ENCODE measurements at places on chromosomes 11 and 22.
A peak's percentile ranks its signal among the peaks of the same experiment; 100 is the strongest.

DNA sequence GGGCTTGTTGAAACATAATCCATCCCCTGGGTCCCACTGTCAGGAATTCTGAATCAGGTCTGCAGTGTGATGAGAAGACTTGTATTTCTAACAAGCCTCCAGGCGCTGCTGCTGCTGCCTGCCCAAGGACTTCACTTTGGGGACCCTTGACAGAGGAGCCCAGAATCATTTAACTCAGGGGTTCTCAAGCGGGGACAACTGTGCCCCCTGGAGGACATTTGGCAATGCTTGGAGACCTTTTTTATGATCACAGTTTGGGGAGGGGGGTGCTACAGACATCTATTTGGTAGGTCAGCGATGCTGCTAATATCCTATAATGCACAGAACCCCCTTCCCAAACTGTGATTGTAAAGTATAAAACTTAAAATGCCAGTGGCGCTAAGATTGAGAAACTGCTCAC, 312.8 kb downstream of the OPCML start:
- DNase-seq = no peak

DNA sequence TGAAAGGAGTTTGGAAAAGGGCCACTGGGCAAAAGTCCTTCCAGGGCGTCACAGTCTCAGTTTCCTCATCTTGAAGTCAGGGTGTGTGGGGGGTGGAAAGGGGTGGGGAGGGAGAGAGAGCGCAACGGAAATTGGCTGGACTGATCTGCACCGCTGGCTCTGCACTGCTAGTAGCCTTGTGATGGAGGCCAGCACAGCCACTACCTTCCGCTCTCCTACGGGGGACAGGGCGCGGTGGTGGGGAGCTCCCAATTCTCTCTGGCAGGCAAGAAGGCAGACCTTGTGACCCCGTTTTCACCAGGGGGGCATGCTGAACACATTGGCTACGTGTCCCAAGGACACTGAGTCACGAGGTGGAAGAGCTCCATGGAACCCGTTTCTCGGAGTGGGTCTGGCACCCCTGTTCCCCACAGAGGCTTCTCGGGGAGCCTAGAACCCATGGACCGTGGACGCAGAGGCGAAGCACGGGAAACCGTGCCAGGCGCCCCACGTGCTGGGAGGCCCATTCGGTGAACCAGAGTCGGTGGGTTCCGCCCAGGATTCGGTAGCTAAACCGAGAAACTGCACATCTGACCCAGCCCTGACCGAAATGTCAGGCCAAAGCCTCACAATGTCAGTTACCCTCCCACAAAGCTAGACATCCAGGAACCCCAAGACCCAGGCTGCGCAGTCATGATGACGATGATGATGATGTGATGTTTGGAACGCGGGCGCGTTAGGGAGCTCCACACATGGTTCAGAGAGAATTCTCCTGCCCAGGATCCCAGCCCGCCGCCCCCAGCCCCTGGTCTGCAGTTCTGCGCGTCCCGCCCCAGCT, 28.3 kb upstream of the WNT11 start:
- peak; percentile 39 for DNase-seq

GRCh38 chr11:69521457-69521856, 40.0 kb downstream of the LINC01488 start:
- DNase-seq = no peak

DNA sequence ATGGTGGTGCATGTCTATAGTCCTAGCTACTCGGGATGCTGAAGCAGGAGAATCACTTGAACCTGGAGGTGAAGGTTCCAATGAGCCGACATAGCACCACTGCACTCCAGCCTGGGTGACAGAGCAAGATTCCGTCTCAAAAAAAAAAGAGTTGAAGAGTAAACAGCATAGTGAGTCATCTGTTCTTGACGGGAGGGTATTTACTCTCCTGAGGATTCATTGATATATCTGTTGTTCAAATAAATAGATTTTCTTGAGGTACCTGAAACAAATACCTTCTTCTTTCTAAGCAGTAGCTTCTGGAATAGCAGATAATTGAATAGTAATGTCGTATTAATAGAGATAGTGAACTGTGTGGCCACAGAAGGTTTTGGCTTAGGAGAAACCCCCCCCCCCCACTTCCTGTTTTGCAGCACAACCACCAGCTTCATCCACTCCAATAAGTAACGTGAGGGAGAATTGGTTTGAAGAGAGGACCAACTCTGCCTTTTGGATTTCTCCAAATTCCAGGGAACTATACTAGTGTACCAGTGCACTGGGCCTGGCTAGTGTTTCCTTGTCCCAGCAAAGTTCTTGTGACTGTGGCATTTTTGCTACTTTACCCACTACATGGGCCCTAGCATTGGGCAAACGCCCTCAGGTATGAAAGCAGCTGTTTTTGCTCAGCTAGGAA, 90.0 kb downstream of the PRMT3 start:
- DNase-seq = no peak

GRCh38 chr11:1202776-1203504, 19.9 kb upstream of the MUC5B start:
- DNase-seq = peak; percentile 49

GRCh38 chr22:47627556-47628253, 865.3 kb downstream of the TBC1D22A start:
- no peak for DNase-seq

DNA sequence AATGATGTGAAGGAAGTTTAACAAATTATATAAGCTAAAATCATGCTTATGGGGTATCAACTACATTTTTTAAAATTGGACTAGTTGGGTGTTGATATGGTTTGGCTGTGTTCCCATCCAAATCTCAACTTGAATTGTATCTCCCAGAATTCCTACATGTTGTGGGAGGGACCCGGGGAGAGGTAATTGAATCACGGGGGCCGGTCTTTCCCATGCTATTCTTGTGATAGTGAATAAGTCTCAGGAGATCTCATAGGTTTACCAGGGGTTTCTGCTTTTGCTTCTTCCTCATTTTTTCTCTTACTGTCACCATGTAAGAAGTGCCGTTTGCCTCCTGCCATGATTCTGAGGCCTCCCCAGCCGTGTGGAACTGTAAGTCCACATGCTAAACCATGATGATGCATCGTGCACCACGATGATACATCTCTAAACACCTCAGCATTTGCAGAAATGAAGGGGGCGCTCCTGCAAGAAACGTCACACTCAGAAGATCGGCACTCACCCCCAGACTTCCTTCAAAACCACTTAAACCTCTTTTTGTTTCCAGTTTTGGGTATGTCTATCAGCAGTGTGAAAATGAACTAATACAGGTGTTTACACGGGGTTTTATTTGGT, 340.0 kb downstream of the SHANK2 start:
- DNase-seq = no peak

- no peak for DNase-seq
These were observed 188.6 kb downstream of the PGR start for GRCh38 chr11:100941033-100941432.

DNA sequence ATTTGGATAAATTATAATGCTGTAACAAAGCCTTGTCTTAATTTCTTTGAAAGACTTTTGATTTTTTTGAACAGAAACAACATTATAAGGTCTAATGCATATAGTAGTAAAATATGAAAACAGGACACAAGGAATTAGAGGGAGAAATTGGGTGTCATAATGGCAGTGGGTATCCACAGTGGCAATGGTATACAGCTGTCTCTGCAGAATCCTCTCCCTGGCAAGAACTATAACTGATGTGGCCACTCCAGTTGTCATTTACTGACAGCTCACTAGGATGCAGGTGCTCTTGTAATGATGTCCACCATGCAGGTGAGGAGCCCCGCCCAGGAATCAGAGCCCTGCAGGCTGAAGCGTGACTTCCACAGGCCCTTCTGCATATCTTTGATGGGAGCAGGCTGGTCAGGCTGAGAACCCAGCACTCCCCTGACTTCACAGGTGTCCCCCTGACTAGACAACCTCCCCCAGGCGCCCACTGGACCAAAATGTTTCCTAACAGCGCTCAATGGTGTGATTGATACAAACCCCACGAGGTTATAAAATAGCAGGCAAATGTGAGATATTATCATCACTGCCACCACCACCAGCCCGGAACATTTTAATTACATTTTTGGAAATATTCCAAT, 32.8 kb upstream of the SERPIND1 start:
- no peak for DNase-seq

DNA sequence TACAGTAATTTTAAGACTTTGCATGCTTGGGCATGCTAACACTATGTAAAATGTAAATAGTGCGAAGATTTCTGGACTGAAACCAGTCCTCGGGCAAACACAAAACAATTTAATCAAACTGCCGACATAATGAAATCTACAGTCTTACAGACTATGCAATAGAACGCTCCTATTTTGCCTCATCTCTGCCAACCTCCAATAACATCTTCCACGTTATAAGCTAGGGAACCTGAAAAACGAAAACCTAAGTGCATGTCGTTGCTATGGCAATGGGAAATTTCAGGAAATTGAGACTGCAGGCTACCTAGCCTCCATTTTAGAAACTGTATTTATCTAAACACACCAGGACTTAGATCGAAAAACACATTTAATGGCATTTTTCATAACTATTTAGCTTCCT, 1.1 kb downstream of the CSTF3 start:
- no peak for DNase-seq

- no peak for DNase-seq
These were observed 289.8 kb downstream of the CTTN start for GRCh38 chr11:70688142-70688541.

DNA sequence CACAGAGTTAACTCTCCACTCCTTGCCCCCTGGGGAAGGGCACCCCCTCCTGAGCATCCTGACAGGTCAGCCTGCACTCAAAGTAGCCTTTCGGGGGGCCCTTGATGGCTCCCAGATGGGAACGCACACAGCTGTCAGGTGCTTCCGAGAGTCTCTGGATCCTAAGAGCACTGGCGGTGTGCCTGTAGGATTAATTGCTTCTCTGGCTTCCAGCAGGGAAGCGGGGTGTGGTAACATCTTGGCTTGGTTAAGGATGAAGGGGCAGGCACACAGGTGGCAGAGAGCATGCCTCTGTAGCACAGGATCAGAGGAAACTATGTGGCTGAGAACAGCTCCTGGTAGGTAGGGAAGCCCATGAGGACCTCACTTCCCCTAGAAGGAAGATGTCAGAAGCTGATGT, 199.8 kb downstream of the MIAT start:
- DNase-seq = no peak

GRCh38 chr11:71238285-71238875, 14.0 kb downstream of the SHANK2 start:
- DNase-seq = no peak

DNA sequence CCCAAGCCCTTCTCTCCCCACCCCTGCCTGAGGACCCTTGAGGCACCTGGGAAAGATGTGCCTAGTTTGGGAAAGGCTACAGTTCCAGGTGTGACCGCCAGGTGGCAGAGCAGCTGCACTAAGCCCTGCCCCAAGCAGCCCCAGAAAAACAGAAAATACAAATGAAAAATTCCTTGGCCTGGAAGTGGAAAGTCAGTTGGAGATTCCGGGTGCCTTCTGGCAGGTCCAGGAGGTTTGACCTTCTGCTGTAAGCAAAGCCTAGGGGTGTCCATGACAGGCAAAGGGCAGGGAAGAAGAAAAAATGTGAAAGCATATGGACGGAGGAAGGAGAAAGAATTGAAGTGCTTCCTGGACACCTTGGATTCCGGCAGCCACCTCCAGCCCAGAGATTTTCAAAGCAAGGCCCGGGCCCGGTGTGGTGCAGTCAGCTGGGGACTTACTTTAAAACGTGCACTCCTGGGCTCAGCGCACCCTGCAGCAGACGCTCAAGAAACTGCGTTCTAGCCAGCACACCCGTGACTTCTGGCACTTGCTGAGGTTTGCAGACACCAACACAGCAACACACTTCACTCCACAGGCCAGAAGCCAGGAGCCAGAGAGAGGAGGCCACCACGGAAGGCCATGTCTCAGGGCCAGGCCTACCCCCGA, 37.3 kb upstream of the SLC22A12 start:
- peak; percentile 50 for DNase-seq

DNA sequence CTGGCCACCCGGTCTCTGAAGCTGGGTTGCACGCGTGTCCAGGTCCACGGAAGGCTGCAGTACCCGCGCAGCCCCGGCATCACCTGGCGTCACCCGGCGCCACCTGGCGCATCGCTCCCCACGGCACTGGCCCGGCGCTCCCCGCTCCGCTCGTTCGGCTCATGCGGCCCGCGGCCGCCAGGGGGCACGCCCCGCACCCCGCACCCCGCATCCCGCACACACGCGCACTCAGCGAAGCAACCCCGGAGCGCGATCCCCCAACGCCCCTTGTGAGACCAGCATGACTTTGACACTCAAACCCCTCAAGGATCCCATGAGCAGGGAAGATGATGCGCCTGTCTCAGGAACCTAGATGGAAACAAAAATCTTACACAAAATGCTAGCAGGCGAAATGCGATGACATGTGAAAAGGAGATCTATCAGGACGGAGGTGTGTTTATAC, 11.9 kb downstream of the B3GNT6 start:
- peak; percentile 38 for DNase-seq

DNA sequence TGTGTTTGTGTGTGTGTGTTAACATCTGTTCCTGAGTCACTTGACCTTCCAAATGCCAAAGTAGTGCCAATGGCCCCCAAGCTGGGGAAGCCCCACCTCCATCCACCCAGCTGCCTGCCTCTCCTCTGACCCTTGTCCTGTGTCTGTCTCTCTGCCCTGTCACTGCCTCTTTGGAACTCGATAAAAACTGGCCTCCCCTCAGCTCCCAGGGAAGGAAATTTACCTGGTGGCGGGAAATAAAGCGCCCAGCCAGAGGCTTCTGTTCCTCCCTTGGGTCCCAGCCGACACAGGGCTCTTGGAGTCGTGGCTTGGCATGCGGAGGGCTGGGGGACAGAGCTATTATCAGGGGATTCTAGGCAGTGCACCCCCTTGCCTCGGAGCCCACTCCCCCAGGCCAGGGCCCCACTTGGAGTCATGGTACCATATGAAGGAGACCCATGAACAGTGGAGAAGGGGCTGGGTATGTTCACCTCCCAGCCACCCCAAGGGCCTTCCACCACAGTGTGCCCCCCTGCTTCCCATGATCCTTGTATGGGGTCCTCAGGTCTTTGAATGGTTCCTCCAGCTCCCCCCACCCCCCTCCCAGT, 6.2 kb downstream of the KCNC1 start:
- DNase-seq = no peak

- DNase-seq = no peak
These were observed 86.1 kb upstream of the HORMAD2 start for GRCh38 chr22:29994027-29994715.

- DNase-seq = peak; percentile 44
These were observed 8.1 kb downstream of the BCL9L start for GRCh38 chr11:118917481-118918127.

DNA sequence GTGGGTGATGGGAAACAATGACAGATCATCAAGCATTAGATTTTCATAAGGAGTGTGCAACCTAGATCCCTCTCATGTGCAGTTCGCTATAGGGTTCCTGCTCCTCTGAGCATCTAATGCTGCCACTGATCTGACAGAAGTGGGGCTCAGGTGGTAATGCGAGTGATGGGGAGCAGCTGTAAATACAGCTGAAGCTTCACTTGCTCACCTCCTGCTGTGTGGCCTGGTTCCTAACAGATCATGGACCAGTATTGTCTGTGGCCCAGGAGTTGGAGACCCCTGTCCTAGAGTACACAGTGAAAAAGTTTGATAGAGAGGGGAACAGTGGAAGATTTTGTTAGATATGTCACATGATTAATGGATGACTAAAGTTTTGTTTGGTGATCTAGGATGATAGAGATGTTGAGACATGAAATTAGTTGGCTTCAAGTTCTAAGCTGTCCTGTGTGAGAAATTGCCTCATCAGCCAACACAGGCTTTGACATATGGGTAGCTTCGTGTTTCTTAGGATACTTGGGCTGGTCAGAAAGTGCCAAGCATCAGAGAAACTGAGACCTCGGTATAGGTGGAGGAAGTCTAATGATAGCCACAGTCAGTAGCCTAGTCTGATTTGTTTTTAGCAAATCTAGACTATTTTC, 47.4 kb downstream of the ARHGEF12 start:
- DNase-seq = no peak

GRCh38 chr22:47810505-47811500, 1048.4 kb downstream of the TBC1D22A start:
- DNase-seq = no peak
